ENCODE measurements at places on chromosomes 13 and 19.

- DNase-seq: no peak
Measured at GRCh38 chr19:6573350-6573749, 17.6 kb downstream of the CD70 start.

DNA sequence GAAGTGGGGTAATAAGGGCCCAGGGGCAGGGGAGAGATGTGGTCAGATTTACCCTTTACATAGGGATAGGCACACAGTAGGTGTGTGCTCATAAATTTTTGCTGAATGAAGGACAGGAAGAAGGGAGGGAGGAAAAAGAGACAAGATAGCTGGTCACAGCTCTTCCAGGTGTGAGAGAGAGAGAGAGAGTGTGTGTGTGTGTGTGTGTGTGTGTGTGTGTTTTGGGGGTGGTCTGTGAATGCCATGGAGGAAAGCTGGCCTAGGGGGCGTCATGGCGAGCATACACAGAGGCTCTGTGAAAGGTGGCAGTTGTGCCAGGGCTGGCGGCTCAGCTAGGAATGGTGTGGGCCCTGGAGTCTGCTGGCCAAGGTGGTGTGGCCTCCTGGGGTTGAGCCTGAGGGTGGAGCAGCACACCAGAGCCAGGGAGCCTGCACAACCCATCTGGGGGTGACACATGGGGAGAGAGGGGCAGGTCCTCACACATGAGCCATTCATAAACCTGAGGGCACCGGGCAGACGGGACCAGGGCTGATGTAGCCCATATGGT, 6.0 kb upstream of the PRX start:
- DNase-seq: no peak

DNA sequence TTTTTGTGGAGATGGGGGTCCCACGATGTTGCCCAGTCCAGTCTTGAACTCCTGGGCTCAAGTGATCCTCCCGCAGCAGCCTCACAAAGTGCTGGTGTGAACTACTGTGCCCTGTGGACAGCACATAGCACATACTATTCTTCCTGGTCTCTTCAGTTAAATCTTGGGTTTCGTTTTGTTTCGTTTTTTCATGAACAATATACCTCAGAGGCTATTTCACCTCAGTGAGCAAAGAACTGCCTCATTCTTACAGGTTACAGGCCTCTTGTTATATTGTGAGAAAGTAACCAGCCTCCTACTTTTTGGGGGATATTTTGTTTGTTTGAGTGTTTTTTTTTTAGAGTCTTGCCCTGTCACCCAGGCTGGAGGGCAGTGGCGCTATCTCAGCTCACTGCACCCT, 1.3 kb upstream of the C3 start:
- DNase-seq: no peak

GRCh38 chr19:54335164-54335563, 3.8 kb downstream of the LILRA4 start:
- DNase-seq: no peak

DNA sequence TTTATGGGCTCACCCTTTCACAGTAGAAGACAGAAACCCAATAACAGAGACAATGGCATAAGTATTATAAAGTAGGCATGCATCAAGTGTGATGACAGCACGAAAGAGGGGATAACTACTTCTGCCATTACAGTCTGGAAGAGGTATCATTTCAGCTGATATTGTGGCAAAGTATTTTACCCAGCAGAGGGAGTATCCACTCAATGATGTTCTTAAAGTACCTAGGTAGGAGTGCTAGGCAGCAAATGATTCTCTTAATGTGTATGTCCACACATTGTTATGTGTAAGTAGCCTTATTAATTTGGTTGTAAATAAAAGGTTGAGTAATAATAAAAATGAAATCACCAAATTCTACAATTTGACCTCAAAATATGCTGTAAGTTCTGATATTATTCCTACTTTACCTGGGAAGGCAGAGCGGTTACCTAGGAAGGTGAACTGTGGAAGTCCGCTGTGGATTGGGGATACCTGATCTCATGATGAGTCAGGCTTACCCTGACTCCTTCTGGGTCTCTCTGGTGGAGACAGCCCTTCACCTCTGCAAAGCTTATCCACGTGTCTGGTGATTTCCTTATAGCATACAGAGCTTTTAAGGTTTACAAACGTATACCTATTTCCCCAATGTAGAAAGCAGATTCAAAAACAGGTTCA, 4.1 kb upstream of the UBAC2 start:
- no peak for DNase-seq

DNA sequence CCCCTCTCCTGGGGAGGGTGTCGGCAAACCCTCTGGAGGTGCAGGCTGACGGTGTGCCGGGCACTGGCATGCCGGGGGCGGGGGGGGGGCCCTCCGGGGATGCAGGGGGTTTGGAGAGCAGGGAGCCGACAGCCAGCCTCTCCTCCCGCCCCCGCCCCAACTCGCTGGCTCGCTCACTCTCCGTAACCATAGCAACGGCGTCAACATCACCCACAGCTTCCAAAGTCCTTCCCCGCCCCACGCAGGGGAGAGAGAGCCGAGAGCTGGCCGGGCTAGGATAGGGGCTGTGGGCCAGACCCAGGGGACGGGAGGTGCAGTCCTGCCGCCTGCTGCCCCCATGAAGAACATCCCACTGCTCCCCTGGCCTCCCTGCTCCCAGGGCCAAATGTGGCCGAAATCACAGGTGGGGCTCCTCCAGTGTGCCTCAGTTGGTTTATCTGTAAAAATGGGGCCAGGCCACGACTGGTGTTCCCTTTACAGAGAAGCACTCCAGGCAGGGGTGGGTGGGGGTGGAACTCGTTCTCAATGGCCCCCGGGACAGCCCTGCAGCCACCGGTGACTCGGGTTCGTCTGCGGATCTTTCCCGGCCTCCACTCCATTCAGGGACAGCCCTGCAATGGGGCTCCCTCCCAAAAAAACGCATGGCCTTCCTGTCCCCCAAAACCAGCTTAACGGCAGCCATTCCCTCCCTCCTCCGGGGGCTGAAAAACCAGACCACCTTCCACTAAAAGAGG, 3.2 kb downstream of the KLF16 start:
- DNase-seq: no peak

DNA sequence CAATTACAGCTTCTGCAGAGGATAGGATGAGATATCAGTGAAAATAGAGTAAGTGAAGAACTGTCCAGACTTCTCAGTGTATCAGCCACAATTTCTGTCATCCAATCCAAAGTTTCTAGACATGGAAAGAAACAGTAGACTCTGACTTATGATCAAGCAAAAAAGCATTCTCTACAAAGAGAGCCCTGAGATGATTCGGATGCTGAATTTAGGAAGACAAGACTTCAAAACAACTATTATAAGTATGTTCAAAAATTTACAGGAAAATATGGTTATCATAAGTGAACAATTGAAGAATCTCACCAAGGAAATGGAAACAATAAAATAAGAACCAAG, 238.2 kb upstream of the IRS2 start:
- no peak for DNase-seq

- DNase-seq: no peak
Measured at GRCh38 chr13:30026093-30026492, 175.7 kb upstream of the UBL3 start.

DNA sequence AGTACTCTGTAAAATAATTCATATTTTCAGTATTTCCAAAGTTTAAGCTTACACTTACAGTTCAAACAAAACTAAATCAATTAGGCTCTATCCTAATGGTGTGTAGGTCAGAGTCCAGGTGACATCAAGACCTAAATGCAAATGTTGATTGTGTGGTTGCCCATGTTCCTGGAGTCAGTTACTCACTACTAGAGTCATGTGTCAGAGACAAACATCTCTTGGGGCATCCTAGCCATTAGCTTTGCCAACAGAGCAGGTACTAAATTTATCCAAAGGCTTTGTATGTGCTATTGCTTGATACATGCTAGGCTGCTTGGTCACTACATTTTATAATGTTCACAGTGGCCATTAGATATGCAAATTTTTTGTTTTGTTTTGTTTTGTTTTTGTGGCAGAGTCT, 11.7 kb downstream of the SPRY2 start:
- DNase-seq: no peak

- DNase-seq: no peak
Measured at GRCh38 chr19:6540918-6541689, 10.3 kb downstream of the TNFSF9 start.

DNA sequence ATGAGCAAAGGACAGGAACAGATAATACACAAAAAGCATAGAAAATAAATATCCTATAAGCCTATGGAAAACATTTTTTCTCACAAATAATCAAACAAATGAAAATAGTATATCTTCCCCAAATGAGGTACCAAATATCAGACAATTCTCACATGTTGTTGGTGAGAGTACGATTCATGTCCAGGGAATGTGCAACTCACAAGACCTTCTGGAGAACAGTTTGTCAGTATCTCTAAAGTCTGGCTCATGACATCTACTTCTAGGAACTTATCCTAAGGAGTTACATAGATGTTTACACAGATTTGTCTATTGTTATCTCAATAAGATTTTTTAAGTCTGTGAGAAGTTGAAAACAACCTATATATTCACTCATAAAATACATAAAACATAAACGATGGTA, 80.3 kb upstream of the ARHGEF7 start:
- DNase-seq: peak; percentile 14

- no peak for DNase-seq
Measured at GRCh38 chr19:45753548-45753947, 15.5 kb downstream of the SIX5 start.

- no peak for DNase-seq
Measured at GRCh38 chr13:97246596-97247158, 24.5 kb downstream of the MBNL2 start.

GRCh38 chr13:65260946-65261891, 1968.9 kb downstream of the PCDH9 start:
- no peak for DNase-seq

- no peak for DNase-seq
Measured at GRCh38 chr13:49288458-49288857, 40.7 kb downstream of the CDADC1 start.

GRCh38 chr13:106981051-106981450, 413.1 kb upstream of the ARGLU1 start:
- no peak for DNase-seq

DNA sequence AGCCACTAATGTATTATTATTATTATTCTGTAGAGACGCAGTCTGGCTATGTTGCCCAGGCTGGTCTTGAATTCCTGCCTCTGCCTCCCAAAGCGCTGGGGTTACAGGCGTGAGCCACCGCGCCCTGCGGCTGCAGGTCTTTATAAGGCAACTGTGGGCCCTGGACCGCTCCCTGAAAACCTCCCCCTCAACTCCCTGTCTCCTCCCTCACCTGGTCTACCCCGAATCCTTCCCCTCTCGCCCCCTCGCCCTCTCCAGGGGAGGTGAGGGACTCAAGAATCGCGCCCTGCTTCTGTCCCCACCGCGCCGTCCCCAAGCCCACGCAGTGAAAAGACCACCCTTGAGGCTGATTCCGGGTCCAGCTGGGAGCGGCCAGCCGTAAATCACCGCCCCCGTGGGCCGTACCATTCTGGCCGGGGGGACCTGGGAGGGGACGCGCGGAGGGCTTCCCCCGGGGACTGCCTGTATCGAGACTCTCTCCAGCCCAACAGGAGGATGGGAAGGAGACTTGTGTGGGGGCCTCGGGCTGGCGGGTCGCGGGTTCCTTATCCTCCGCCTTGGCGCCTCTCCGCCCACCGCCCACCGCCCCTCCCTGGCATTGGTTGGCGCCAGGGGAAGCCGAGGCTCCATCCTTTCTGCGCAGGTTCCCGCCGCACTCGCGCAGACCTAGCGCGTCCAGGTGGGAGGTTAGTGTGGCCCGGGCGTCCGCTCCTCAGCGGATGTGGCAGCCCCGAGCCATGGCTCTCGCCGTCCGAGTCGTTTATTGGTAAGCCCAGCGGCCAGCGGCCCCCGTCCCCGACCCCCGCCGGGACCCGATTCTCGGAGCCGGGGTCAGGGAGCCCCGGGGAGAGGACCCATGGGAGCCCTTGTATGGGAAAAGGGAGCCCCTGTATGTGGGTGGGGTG, at the start of gene SELENOW:
TSS of gene SELENOW (plus strand) at position 655 of the 905 bp plus-strand sequence. CDS start at position 738, 83 bp downstream.
- no peak for DNase-seq
